ENCODE measurements at places on chromosomes 5 and 9. TPM values are rescaled to one million over a fixed set of nuclear protein-coding genes. Genes with fewer than 3 reads are reported as not detected.

The SLC24A2 gene
- not detected for total RNA-seq

DNA sequence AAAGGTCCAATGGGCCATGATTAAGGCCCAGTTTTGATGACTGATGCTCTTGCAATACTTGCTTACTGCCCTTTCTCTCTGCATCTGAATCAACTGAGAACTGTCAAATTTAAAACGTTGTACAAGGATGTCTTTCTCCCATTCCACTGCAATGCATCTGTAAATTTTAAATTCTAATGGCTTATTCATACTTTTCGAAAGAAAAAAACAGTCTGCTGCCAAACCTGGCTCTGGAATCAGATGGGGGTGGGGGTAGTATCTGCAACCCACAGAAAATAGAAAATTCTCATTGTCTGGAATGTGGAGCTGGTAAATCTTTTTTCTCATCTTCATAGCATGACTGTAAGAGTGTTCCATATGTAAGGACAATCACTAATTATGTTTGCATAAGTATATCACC lies 371.8 kb upstream of the RFX3 start:
- DNase-seq = no peak

GRCh38 chr5:62701036-62701435 lies 122.4 kb downstream of the LRRC70 start:
- DNase-seq = no peak

GRCh38 chr5:135602882-135603721 lies 24.3 kb upstream of the CXCL14 start:
- DNase-seq = peak; percentile 21

GRCh38 chr5:160420331-160420610 lies 1.4 kb upstream of the PTTG1 start:
- no peak for DNase-seq

The FOXI1 gene
- total RNA-seq = not detected

GRCh38 chr9:38675831-38676230 lies 44.1 kb downstream of the FAM240B start:
- DNase-seq = no peak

The IL5 gene
- 0.35 TPM for total RNA-seq

GRCh38 chr5:150789943-150790611 lies 11.5 kb downstream of the SMIM3 start:
- peak; percentile 85 for DNase-seq

- no peak for DNase-seq
Observed at GRCh38 chr5:2550509-2550908, 201.0 kb downstream of the IRX2 start.

- no peak for DNase-seq
Observed at GRCh38 chr5:103866169-103866568, 303.6 kb upstream of the NUDT12 start.

DNA sequence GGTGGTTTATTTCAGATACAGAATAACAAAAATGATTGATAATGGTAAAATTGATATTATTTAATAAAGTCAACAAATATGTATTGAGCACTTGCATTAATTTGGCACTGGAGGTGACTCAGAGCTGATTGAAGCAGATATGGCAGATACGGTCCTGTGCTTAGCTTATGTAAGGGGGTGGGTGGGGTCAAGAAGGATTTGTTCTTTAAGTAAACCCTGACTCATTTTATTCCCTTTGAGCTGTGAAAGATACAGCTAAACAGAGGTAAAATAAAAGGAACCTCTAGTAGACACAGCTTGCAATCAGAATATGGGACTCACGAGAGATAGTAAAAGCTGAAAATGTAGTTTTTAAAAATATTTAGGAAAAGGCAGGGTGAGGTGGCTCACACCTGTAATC lies 201.3 kb upstream of the CLINT1 start:
- DNase-seq = no peak

- no peak for DNase-seq
Observed at GRCh38 chr9:124834591-124834990, 18.7 kb upstream of the WDR38 start.

The SAXO1 gene
- total RNA-seq = not detected

The CSNK1A1 gene
- 204 TPM for total RNA-seq

GRCh38 chr9:83569326-83569725 lies 31.1 kb upstream of the FRMD3 start:
- no peak for DNase-seq

GRCh38 chr9:89928106-89928505 lies 323.3 kb downstream of the GADD45G start:
- peak; percentile 21 for DNase-seq

- DNase-seq = no peak
Observed at GRCh38 chr9:12813960-12814876, 39.4 kb downstream of the LURAP1L start.

GRCh38 chr5:87115839-87116364 lies 151.8 kb upstream of the RASA1 start:
- no peak for DNase-seq

The RIGI gene
- total RNA-seq = 40.0 TPM

The NINJ1 gene
- 31.1 TPM for total RNA-seq

GRCh38 chr5:157059093-157059539 lies at the start of gene HAVCR1:
HAVCR1 (minus strand) TSS chr5:157059116; CDS start chr5:157057943, 1,173 bp downstream.
- no peak for DNase-seq

GRCh38 chr5:168753691-168754254 lies 174.6 kb upstream of the PANK3 start:
- DNase-seq = no peak

DNA sequence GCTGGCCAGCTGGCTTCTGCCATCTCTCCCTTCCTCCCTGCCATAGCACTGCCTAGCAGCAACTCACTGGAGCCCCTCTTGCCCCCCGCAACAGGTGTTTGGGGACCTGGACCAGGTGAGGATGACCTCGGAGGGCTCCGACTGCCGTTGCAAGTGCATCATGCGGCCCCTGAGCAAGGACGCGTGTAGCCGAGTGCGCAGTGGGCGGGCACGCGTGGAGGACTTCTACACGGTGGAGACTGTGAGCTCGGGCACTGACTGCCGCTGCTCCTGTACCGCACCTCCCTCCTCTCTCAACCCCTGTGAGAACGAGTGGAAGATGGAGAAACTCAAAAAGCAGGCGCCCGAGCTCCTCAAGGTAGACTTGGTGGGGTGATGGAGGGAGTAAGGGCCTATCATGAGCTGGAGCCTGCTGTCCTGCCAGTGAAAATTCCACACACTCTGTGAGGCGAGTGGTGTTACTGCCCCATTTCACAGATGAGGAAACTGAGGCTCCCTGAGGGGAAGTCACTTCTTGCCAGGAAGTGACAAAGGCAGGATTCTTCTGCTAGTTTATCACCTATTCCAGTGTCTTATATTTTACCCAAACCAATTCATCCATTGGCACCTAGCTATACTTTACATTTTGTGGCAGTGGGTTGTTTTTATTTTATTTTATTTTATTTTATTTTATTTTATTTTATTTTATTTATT lies 10.1 kb downstream of the OLFML2A start:
- DNase-seq = peak; percentile 38

DNA sequence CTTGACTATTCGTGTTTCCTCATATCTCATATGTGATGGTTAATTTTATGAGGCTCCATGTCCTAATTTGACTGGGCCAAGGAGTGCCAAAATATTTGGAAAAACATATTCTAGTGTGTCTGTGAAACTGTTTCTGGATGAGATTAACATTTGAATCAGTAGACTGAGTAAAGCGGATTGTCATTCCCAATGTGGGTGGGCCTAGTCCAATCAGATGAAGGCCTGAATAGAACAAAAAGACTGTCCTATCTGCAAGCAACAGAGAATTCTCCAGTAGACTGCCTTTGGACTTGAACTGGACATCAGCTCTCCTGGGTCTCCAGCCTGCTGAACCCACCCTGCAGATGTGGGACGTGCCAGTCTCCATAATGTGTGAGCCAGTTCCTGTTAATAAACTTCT lies 13.5 kb upstream of the SLCO4C1 start:
- DNase-seq = no peak

DNA sequence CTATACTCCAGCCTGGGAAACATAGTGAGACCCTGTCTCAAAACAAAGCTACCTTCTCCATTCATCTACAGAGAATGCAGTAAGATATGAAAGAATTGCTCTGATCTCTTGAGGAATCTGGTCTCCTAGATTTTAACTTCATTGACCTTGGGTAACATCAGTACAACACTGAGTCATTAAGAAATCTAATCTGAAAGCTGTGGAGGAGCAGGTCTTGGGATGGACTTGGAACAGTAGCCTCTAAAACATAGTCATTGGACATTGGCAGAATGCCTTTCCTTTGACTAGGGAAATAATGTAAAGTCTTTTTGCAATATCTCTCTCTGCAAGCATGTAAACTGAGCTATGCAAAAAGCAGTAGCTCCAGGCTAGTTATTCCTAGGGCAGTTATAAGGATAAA lies 58.1 kb downstream of the KCNN2 start:
- DNase-seq = no peak

DNA sequence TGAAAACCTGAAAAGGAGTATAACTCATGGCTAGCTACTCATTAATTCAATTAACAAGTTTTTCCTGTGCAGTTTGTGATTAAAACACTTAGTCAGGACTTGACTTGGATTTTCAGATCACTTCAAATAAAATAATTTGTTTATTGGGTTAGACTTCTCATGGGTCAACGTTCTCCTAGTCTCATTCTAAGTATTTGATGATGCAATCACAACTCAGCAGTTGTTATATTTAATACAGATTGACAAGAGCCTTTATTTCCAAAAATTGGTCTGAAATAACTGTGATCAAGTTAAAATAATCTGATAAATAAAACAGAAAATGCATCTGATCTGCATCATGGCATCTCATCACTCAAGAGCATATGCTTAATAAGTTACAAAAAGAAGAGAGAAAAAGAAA lies 113.9 kb downstream of the FGF10 start:
- no peak for DNase-seq

The SPACA9 gene
- 1.6 TPM for total RNA-seq

The NR2F1 gene
- total RNA-seq = not detected

DNA sequence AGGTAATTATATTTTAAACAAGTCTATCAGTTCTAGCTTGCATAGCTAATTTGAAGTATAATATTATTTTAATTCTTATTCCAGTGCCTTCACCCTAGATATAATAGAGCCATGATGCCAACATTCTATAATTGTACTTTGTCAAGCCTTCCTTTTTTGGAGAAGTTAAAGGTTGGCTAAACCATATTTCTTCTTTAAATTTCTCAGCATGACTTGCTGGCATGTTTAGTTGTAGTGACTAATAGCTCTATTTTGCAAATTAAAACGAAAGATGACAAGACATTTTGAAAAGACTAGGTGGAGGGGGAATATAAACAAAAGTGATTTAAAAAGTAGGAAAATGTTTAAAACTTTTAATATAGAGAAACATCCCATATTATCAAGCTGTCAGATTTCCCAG lies 400.7 kb downstream of the PSAT1 start:
- no peak for DNase-seq

The SLC45A2 gene
- 0.21 TPM for total RNA-seq

- no peak for DNase-seq
Observed at GRCh38 chr5:126965061-126965475, 65.3 kb downstream of the MARCHF3 start.

DNA sequence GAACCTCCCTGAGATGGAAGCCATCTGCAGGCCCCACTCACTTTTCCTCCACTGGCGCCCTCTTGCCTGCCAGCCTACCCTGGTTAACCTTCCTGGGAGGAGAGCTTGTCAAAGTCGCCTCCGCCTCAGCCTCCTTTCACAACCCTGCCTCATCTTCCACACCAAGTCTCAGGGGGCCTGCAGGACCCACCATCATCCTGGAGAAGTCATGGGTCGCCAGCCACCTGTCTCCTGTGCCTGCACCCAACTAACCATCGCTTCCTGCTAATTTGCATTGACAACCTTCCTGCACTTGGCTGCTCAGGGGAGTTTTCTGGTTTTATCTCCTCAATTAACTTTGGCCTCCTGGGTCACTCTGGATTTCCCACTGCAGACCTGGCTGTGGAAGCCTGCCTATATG lies 52.8 kb upstream of the GRHPR start:
- no peak for DNase-seq

DNA sequence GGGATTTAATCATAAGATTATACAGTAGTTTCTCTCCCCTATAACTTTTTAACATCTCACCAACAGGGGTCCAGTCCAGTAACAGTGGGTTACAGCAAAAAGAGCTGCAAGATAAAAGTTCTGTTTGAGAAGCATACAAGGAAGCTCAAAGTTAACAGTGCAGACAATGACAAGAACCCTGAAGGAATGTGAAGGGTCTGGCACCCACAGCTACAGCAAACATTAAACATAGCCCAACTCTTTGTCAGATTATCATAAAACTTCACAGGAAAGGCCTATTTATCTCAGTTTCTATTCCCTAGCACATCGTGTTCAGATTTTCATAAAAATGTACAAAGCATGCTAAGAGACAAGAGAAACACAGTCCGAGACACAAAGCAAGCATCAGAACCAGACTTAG lies 309.4 kb downstream of the DIRAS2 start:
- DNase-seq = no peak

The NKD2 gene
- total RNA-seq = 4.2 TPM

The SLC1A1 gene
- 0.14 TPM for total RNA-seq

The NCBP1 gene
- total RNA-seq = 41.8 TPM

The FOXE1 gene
- total RNA-seq = not detected

DNA sequence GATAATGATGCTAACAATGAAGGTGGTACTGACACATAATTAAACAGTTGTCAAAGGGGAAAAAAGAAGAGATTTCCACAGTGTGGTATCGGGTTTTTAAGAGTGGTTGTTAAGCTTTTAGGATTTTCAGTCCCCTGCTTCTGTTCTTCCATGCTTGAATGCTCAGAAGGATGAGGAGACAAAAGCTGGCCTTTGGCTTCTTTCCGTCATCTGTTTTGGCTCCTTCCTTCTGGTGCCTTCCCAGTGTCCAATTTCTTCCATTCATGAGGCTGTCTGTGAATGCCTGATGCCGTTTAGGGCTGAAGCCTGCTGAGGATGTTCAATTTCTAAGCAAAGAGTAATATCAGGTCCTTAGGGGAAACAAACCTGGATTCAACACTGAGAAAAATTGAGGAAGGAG lies 179.6 kb upstream of the GLRA1 start:
- no peak for DNase-seq

GRCh38 chr9:84998639-84999038 lies 329.1 kb downstream of the NTRK2 start:
- DNase-seq = no peak

DNA sequence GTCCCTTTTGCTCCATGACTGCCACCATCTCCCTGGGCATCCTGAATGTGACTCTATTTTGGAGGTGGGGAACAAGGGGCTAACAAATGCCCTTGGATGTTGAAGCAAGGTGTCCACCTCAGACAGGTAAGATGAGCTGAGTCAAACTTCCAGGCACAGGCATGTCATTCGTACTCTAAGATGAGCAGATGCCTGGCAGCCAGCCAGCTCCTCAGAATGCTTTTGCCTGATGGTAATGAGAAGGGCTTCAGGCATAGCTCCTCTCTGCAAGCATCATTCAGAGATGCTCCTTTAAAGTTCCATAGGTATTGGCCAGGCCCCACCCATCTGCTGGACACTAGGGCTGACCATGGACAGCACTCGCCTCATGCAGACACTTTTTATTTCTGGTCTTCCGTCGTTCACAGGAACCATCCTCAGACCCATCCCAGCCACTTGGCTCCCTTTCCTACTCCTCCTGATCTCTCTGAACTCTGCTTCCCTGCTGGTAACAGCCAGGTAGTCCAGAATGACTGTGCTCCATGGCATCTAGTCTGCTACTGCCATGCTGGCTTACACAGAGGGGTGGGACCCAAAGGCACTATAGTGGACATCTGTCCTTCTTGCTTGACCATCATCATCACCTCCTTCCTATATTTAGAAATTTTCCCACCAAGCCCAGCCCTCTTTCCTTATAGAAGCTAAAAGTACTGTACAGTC lies 118.8 kb downstream of the GLIS3 start:
- DNase-seq = no peak
